ENCODE measurements at places on chromosomes 7 and 10.

DNA sequence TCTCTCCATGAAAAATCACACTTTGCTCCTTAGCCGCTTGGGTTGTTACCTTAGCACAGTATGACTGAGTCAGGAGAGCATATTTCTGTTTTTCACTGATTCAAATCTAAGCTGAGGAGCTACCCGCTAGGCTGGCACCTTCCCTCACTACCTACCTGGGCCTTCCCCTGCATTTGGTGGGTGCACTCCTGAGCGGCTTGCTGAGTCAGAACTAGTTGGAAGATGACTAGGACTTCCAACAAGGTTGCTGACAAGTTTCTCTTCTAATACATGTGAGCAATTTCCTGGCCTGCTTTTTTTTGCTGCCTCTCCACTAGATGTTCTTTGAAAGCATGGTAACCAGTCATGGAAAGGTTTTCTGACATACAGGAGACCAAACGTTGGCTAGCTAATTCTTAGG lies 43.8 kb upstream of the SEC61G start:
- DNase-seq, result no peak

GRCh38 chr10:129656642-129657041 lies 189.6 kb downstream of the MGMT start:
- DNase-seq, result no peak

GRCh38 chr10:36612436-36612835 lies 513.0 kb upstream of the ANKRD30A start:
- no peak for DNase-seq

DNA sequence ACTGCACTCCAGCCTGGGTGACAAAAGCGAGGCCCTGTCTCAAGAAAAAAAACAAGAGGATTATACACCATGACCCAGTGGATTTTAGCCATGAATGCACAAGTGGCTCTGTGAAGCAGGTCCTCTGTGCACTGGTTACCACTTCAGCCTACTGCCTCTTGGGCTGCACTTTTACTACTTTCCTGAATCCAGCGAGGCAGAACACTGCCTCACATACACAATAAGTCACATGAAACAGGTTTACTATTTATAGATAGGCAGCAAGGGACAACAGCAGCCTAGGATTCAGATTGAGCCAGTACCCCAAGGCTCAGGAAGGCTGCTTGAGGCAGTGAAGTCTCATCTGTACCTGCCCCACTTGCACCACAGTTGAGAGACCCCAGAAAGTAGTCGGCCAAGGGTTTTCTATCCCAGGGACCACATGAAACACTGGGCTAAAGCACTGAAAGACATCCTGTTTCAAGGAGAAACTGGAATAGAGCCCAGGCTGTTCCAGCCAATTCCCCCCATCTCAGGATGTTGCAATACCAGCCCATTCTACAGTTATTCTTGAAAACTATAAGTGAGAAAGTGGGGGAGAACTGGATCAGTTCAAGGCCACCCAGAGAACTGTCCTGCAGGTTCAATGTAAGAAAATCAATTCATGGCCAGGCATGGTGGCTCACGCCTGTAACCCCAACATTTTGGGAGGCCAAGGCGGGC lies 10.3 kb upstream of the OGDH start:
- DNase-seq, result no peak

- DNase-seq, result peak; percentile 32
These were observed 50.8 kb downstream of the ZRANB1 start for GRCh38 chr10:124992462-124993344.

DNA sequence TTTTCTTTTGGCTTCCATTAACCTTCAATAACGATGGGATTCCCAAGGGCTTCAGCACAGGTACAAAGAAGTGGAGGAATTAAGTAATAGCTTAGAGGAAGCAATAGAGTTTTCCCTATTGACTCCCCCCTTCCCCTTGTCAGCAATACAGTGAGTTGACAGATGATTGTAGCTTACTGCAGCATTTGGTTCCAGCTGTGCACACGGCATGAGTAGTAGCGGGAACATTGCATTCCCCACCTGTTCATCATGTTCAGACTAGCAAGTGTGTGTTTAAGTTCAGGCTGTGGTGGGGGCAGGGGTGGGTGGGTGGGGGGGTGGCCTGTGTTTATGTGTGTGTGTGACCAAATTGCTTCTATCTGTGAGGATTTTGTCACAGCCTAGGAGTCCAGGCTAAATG lies 4.6 kb upstream of the ADRA2A start:
- no peak for DNase-seq

GRCh38 chr7:102841290-102841689 lies 71.5 kb upstream of the LRRC17 start:
- DNase-seq, result no peak

DNA sequence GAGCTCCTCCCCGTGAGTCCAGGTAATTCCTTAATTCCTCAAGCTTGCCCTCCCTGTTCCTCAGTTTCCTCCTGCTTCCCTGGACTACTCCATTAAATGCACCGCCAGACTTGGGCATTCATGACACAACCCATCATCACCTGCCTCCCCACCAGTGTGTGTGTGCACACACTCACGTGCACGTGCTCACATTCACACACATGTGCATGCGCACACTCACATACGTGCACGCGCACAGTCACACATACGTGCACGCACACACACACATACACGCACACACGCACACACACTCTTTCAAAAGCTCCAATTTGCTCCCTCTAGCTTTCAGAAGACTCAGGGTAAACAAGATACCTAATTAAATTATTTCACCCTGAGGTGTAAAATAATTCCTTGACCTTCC lies 216.7 kb downstream of the FAM107B start:
- no peak for DNase-seq

DNA sequence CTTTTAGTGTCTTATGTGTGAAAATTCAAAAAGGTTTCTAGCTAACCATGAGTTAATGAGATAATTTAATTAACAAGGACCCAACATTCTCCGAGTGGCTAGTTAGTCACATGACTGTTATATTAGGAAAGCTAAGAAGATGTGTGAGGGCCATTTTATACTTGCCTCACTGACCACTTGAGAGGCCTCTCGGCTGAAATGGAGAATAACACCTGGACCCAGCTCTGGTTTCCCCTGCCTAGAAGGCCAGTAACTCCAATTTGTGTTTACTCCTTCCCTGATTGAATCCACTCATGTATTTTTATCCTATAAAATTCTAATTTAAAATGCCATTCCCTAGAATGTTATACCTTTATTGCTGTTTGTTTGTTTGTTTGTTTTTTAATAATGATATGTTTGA lies 1091.2 kb downstream of the KCNMA1 start:
- DNase-seq, result no peak

DNA sequence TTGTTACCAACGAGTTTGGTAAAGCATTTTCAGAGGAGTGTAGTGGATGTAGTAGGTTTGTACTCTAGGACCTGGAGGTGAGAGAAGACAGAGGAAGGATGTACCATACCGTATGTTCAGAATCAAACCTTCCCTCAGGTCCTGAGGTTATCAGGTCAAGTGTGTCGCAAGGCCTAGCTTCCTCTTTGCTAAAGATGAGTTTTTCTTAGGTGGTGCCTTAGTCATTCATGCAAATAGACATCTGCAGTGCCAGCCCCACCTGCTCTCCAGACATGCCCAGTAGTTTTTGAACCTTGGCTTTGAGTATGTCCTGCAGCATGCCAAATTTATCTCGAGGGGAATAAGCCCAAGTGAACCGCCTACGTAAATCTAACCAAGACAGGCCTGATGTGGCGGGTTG lies 71.3 kb downstream of the HDAC9 start:
- DNase-seq, result no peak

- no peak for DNase-seq
These were observed 39.5 kb downstream of the CNNM1 start for GRCh38 chr10:99368646-99369045.

- no peak for DNase-seq
These were observed 160.4 kb downstream of the RPS24 start for GRCh38 chr10:78194050-78194449.

- no peak for DNase-seq
These were observed 32.9 kb upstream of the ANKRD2 start for GRCh38 chr10:97539523-97540200.

DNA sequence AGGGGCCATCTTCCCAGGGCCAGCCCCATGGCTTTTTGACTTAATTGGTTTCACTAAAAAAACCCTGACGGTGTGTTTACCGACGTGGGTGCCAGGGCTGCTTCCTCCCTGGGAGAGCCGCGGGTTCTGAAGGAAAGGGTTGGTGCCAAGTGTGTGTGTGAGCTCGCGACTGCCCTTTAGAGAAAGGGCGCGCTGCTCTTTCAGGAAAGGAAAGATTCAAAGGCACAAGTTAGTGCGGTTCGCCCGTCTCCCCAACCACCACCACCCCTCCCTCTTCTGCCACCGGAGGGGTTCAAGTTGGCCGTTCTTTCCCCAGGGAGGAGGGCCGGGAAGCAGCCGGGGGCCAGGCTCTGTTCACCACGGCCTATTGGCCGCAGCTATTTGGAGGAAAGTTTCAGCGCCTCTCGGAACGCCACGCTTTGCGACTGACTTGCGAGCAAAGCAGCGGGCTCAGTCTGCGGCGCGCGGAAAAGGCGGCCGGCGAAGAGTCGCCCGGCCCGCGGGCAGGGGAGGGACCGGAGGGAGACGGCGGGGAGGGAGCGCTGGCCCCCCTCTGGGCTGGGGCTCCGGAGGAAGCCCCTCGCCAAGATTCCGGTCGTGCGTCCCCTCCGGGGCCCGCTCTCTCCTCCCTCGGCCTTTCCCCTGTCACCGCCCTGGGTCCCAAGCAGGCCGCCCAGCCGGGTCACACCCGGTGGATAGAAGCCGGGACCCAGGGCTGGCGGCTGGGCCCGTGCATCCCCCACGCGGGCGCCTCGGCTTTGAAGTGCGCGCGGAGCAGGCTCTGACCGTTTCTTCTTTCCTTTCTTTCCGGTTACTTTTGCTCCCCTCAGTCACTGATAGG lies 165.9 kb upstream of the PPP1R3A start:
- peak; percentile 41 for DNase-seq

- DNase-seq, result no peak
These were observed 108.7 kb downstream of the TBXAS1 start for GRCh38 chr7:139937715-139938114.

- no peak for DNase-seq
These were observed 167.6 kb downstream of the GRID1 start for GRCh38 chr10:86199041-86199440.

- DNase-seq, result no peak
These were observed 123.2 kb downstream of the ST7 start for GRCh38 chr7:117076426-117076943.

- no peak for DNase-seq
These were observed 73.8 kb upstream of the PRLHR start for GRCh38 chr10:118669020-118669791.

DNA sequence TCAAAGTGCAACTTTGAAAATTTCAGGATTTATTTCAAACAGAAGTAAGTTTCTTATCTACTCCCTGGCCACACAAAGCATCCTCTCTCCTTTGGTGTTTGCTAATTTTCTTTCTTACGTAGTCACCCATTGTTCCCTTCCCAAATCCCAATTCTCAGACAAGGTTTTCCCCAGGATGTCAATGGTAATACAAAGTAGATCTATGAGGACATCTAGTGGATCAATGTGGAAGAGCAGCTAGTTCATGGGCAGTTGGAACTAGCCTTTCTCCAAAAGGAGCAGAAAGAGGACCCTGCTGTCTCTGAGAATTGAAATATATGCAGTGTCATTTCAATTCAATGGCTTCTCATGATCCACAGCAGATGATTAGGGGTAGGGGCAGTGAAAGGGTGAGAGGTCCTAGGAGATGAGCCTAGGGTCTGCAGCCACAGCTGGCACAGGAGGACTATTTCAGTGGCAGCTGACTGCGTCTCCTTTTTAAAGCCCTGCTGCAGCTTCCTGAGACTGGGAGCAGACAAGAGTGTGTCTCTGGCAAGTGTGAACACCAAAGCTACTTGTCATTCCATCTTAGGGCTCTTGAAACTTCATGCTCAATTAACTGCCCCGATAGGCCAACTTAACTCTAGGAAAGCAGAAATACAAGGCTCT lies 632.6 kb downstream of the KCNMA1 start:
- DNase-seq, result no peak

DNA sequence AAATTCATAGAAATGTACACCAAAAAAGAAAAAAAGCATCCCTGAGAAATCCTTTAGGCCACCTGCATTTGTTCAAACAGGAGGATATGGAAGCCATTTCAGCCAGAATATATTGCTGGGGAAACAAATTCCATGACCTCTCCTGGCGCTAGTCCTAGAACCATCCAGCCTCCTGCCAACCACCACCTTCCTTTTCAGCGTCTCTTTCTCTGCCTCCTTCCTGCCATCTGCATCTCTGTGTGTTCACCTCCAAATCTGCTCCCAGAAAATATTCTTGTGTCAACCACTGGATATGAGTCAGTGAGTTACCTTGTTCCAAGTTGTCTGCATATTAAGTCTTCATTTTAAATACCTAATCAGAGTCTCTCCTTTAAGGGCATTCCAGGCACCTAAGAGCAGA lies 50.6 kb upstream of the NPY start:
- no peak for DNase-seq

- no peak for DNase-seq
These were observed 133.0 kb upstream of the NEBL start for GRCh38 chr10:21030091-21030490.

GRCh38 chr7:151137076-151137675 lies 30.3 kb downstream of the GBX1 start:
- no peak for DNase-seq

DNA sequence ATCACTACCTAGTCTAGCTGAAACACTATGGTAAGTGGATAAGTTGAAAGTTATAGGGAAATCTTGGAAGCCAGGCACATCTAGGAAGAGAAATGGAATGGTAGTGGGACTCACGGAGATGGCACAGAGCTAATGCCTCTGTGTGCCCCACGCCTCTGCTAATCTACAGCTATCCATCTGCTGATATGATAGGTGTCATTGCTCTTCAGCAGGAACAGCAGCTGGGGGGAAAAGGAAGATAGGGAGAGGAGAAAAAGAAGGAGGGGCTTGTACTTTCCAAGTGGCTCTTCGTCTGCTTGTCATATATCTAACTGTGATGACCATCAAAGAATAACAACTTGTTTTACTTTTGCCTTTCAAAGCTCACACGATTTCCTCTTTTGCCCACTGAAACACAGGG lies 1199.1 kb upstream of the SORCS1 start:
- DNase-seq, result no peak

DNA sequence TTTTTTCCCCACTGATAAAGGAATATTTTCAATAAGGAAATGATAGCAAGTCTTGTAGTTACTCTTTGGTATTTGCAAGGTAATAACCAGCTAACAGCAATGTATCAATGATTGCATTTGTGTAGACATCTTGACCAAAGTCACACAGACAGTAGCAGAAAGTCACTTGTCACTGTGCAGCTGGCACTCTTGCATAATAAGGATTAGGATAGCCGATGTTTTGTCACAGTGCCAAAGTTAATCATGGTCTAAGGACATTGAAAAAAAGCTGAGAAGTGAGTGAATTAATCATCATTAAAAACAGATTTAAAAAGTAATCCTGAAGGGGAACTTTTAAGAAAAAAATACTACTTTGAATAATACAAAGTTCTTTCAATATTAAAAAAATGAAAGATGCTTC lies 834.3 kb upstream of the C7orf33 start:
- DNase-seq, result no peak

GRCh38 chr10:103693812-103694205 lies 161.6 kb downstream of the SH3PXD2A start:
- DNase-seq, result no peak

- DNase-seq, result no peak
These were observed 301.0 kb downstream of the PRPF18 start for GRCh38 chr10:13887761-13888160.

GRCh38 chr7:133645884-133646391 lies 393.1 kb downstream of the EXOC4 start:
- no peak for DNase-seq

All from activated naive CD8-positive, alpha-beta T cell treated with anti-CD3 and anti-CD28 coated beads, Interleukin-2, amount 10 ng/mL, durations not matched to agents 7 days and 5 days (primary cell).